T-helper 9 cell (primary cell): ENCODE measurements at places on chromosomes 7 and 10.
A peak's percentile ranks its signal among the peaks of the same experiment; 100 is the strongest.

GRCh38 chr10:130762491-130762890, 549.0 kb downstream of the TCERG1L start:
- DNase-seq, result no peak

DNA sequence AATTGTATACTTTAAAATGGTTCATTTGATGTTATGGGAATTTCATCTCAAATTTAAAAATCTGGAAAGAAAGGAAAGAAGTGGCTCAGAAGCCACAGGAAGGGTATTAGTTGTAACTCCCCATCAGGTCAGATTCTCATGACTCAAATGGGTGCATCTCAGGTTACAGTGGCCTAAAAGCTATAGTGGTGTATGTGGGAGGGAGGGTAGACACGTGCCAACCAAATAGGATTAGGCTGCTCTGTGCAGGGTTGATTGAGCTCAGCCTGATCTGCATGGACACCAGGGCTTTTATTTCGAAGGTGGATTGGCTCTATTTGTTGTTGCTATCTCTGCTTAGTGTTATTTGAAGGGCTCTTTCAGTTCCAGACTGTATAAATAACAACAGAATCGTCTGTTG, 121.5 kb upstream of the PRR15 start:
- DNase-seq, result no peak

GRCh38 chr7:114941692-114942091, 19.8 kb downstream of the MDFIC start:
- no peak for DNase-seq

DNA sequence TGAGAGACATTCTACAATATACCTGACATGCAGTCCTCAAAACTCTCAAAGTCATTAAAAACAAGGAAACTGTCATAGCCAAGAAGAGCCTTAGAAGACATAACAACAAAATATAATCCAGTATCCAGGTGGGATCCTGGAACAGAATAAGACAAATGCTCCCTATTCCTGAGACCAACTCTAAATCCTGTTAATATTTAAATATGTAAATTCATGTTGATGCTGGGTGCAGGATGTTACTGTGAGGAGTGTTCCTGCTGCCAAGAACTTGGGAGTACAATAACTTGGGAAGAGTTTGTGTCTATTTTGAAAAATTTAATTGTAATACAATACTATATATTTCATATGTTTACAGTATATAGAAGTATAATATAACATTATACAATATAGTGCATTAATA, 61.0 kb downstream of the FAS start:
- no peak for DNase-seq

GRCh38 chr10:46255801-46256747, 30.7 kb upstream of the ANTXRL start:
- DNase-seq, result peak; percentile 30

DNA sequence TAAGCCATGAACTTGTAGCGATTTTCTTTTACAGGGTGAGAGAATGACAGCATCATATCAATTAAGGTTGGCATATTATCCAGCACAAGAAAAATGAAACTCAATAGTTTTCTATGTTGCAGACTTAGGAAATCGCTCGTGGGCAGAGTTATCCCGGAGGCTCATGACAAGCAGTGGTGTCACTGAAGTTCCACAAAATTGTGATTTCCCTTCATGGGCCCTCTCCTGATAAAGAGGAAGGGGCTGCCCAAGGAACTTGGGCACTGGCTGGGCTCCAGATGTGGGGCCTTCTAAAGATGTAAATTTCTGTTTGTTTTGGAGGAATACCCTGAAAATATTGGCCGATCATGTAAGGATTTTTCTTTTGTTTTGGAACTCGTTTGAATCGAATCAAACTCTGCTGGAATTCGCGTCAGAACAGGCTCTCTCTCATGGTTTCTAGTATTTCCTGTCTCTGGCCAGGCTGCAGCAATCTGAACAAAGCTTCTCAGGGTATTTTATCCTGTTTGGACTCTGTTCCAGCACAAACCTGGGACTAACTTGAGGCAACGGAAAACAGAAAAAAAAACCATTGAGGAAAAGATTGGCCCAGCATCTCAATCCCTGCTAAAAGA, 340.6 kb upstream of the NRP1 start:
- DNase-seq, result no peak

DNA sequence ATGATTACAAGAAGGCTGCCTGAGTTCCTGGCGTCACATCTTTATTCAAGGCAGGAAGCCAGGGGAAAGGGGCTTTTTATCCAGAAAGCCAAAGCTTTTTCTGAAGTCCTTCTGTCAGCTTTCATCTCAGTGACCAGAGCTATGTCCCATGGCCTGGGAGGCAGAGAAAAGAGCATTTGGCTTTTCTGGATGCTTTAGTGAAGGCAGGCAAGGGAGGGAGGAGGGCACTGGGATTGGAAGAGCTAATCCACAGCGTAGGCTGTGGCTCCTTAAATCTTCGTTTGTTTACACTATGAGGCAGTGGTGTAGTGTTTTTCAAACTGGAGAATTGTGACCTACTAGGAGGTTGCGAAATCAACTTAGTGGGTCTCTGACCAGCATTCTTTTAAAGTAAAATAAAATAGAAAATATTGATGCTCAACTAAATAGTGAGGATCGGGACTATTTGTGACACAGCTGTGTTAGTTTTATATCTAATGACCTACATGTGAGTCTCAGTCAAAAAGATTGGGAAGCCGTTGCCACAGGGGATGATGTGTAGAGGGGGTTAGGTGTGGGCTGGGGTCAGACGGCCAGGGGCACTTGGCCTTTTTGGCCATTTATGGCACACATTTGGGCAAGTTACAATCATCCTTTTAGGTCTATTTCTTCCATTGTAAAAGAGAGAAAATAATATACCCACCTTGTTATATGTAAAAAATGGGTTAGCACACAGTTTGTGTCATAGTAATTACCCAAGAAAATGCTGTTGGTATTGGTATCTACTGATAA, 14.1 kb downstream of the CRYGN start:
- DNase-seq, result no peak

GRCh38 chr7:95545007-95545615, 51.2 kb downstream of the PDK4 start:
- no peak for DNase-seq

- no peak for DNase-seq
These were observed 130.9 kb downstream of the OAT start for GRCh38 chr10:124287791-124288190.

DNA sequence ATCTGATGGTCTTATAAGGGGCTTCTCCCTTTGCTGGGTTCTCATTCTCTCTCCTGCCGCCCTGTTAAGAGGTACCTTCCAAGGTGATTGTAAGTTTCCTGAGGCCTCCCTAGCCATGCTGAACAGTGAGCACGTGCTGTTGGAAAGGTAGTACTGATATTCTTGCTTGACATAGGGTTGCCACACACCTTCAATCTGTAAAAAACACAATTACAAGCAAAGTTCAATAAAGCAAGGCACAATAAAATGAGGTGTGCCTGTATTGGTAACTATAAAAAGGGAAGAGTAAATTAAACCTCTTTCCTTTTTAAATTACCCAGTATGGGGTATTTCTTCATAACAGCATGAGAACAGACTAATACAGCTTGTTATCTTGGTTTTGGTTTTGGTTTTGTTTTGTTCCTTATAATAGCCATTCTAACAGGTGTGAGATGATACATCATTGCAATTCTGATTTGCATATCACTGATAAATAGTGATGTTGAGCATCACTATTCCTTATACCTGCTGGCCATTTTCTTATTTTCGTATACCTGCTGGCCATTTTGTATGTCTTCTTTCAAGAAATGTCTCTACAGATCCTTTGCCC, 164.9 kb upstream of the TRIM24 start:
- DNase-seq, result no peak

- DNase-seq, result no peak
These were observed 433.6 kb upstream of the GALNT17 start for GRCh38 chr7:70698219-70698832.

GRCh38 chr10:51815723-51816122, 116.3 kb upstream of the CSTF2T start:
- DNase-seq, result no peak

- no peak for DNase-seq
These were observed 28.5 kb downstream of the CCSER2 start for GRCh38 chr10:84356928-84357327.

DNA sequence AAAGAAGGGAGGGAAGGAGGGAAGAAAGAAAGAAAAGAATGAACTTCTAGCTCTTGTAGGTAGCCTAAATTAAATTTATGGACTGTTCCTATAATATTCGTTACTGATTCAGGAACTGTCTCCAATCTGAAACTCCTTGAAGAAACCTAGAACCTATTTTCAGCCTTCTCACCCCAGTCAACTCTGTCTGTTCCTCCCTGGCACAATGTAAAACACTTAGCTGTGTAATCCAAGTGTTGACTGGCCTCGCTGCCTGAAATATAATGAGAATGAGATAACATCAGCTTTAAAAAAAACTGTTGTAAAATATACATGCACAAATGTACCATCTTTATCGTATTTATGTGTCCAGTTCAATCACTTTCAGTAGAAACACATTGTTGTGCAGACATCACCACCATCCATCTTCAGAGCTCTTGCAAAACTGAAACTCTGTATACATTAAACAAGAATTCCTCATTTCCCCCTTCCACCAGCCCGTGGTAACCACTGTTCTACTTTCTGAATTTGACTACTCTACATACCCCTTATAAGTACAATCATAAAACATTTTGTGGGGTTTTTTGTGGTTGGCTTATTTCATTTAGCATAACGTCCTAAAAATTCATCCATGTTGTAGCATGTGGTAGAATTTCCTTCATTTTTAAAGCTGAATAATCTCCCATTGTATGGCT, 6.3 kb upstream of the C7orf33 start:
- DNase-seq, result no peak

GRCh38 chr10:70232155-70232858, 922 bp downstream of the PPA1 start:
- DNase-seq, result peak; percentile 8

GRCh38 chr7:154409703-154410311, 357.6 kb downstream of the DPP6 start:
- no peak for DNase-seq

DNA sequence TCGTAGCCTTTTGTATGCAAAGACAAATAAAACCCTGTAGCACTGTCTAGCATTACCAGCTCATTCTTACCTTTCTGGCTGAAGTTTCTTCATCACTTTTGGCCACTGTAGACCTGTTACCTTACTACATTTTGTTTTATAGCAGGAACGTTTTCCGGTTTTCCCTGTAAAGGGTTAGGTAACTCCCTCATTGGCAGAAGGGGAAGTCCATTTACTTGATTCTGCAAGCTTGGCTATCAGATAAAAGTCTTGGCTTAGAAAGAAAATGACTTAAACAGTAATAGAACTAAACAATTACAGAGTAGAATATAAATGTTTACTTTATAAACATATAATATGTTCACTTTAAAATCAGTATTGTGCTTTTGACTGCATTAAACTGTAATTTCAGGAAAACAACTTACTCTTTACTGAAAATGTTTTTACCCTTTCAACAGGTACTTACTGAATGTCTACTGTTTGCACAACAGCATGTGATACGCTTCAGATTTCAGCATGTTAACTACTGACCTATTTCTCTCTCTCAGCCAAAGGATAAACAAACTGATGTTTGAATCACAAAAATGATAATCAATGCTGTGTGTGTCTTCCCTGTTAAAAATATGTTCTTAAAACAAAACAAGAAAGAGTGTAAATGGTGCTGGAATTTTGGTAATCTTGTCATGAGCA, 67.1 kb downstream of the OTUD1 start:
- DNase-seq, result no peak

GRCh38 chr7:144024213-144024612, 24.1 kb downstream of the OR6B1 start:
- DNase-seq, result no peak

- DNase-seq, result no peak
These were observed 21.0 kb upstream of the ASB15 start for GRCh38 chr7:123580406-123581161.

DNA sequence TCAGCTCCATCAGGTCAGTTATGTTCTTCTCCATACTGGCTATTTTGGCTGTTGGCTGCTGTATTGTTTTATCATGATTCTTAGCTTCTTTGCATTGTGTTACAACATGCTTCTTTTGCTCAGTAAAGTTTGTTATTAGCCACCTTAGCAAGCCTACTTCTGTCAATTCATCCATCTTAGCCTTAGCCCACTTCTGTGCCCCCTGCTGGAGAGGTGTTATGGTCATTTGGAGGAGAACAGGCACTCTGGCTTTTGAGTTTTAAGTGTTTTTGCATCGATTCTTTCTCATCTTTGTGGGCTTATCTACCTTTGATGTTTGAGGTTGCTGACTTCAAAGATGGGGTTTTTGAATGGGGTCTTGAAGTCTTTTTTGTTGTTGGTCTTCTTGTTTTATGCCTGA, 204.6 kb upstream of the FOXP2 start:
- DNase-seq, result no peak

GRCh38 chr7:45585628-45586027, 11.5 kb downstream of the ADCY1 start:
- no peak for DNase-seq

DNA sequence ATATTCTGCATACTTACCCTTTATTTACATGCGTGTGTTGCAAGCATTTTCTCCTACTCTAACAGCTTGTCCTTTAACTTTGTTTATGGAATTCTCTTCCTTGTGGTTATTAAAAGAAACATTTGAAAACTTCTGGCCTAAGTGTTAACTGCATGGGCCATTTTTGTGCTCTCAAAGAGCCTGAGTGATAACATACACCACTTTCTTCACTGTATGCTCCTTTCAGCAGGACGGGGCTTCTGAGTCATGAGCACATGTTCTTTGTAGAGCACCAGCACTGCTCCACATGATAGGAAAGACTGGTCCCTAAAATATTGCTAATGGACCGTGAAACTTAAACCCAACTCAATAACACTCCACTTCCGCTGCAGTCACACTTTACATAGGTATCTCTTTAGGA, 1093.6 kb upstream of the GHITM start:
- no peak for DNase-seq
